ENCODE measurements at places on chromosomes 11 and 22.

GRCh38 chr11:46519351-46519750 is 74.5 kb downstream of the AMBRA1 start:
- DNase-seq = no peak

DNA sequence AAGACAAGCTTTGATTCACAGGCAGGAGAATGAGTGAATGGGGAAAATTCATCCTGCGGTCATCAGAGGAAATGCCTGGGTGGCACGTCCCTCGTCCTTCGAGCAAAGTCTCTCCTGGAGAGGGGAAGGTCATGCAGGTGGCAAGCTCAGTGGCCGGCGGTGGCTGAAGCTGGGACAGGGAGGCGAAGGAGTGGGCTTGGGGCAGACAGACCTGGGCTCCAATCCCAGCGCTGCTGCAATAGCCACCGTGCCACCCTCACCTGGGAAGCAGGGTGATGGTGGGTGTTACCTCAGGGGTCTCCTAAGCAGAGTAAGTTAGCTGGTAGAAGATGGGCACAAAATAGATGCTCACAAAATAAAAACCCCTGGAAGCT is 22.4 kb upstream of the CACNG2 start:
- peak; percentile 28 for DNase-seq

DNA sequence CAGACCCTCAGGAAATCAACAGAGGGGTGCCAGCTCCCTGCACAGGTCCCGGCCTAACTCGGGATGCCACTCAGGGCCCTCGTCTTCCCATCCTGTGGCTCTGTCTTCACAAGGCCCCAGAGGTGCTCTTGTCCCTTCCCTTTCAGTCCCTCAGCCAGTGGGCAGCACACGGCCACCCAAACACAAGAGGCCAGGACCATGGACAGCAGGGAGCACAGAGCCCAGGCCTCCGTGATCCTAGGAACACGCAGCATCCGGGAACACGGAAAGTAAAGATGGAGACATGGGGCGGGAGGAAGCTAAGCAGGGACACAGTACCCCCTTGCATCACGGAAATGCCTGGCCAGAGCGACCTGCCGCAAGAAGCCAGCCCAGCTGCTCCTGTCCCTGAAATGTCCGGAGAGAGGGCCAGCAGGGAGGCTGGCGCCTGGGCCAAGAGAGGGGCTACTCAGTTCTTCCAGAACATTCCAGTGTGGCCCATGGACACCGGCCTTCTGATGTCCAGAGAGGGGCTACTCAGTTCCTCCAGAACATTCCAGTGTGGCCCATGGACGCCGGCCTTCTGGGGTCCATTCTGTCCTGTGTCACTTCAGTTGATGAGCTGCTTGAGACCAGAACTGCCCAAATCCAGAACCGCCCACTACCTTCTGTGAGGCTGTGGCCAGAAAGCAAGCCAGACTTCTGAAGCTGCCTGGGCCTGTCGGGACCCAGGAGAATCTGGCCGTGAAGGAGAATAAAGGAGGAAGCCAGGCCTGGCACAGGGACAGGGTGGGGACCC is 274.0 kb downstream of the BRD1 start:
- no peak for DNase-seq

DNA sequence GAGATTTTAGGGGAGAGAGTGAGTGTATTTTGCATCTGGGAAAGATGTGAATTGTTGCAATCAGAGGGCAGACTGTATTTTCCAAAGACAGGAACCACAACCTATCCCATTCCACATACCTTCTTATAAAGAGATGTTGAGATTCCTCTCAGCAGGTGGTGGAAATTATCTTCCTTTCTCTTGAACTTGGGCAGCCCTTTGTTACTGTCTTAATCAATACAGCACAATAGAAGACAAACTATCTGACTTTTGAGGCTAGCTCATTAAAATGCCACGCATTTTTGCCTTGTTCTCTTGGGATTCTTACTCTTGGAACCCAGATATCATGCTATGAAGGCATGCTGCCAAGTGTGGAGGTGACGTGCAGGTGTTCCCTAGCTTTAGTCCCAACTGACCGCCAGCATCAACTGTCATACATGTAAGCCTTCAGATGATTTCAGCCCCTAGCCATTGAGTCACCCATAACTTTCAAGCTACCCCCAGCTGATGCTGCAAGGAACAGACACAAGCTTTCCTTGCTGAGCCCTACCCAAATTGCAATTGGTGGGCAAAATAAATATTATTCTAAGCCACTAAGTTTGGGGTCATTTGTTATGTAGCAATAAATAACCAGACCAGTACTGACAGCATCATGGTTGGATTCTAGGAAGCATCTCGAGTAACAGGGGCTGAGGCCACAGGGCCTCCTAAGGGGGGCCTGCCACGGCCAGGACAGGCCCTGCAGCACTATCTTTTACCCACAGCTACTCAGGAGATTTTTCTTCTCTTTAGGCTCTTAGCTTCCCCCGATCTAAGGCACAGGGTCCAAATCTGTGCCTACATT is 63.0 kb downstream of the RPL27A start:
- no peak for DNase-seq

GRCh38 chr11:75024068-75024449 is 35.3 kb downstream of the NEU3 start:
- DNase-seq = no peak

DNA sequence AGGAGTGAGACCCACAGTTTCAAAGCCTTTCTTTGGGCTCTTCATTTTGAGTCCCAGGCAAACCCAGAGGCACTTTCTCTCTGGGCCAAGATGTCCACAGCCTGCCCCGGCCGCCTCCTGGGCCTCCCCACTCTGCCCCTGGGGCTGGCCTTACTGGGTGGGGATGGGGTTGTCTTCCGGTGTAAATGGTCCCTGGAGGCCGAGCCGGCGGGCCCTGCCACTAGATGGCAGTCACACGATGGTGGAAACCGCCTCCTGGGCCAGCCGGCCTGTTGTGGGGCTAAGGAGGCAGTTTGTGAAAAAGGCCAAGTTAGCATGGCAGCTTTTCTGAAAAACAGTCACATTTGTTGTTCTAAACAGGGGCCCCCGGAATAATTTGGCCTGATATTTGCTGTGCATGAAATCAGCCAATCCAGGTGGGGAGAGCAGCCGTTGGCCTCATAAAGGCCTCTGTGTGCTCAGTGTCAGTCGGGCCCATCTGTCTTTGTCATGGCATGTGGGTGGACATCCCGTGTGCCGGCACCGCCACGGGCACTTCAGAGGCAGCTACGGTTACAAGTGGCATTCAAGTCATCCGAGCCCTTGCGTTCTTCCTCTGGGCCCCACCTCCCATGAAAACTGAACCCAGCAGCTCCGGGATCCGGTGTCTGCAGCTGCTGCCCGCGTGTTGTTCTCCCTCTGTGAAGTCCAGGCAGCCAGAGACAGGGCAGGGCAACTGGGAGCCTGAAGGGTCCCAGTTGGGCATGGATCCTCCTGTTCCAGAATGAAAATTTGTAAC is 6.5 kb downstream of the MRPL23 start:
- no peak for DNase-seq

DNA sequence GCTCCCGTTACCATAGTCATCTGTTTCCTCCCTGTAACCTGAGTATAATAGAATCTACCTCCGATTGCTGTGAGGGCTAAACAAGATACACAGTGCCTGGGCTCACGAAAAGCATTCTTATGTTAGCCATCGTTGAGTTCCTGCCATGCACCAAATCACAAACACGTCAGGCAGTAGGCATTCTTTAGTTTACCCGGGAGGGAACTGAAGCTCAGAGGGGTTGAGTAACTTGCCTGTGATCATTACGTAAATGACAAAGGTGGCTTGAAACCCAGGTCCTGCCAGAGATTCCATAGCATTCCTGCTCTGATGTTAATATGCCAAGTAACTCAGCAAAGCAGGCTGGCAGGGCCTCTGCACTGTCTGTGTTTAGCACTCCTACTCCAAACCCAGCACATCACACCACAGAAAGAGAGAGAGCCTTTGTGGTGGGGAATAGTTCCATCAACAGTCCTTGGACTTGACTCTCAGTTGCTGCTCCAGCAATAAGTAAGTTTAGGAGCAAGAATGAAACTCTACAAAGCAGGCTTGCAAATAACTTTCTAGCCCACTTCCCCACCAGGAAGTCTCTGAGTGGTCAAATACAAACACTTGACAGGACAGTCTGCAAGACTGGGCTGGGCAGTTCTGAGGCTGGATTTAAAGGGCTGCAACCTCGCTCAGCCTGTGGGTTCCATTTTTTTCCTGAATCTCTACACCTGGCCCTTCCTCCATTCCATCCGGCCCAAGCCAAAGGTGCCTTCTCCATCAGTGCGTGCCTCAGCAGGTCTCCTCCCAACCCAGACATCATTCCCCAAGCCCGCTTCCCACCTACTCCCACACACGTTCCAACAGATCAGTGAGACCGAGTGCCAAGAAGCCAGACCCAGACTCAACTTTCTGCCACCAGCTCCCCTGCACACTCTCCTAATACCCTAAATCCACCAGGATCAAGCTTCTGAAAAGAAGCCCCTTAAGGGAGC is 1.1 kb downstream of the SCN2B start:
- DNase-seq = peak; percentile 19

GRCh38 chr11:124769806-124770774 is 8.0 kb upstream of the ESAM start:
- DNase-seq = no peak

GRCh38 chr11:98772893-98773292 is 247.9 kb upstream of the CNTN5 start:
- DNase-seq = no peak

- DNase-seq = no peak
Measured at GRCh38 chr22:38249803-38250642, 22.8 kb downstream of the TMEM184B start.

DNA sequence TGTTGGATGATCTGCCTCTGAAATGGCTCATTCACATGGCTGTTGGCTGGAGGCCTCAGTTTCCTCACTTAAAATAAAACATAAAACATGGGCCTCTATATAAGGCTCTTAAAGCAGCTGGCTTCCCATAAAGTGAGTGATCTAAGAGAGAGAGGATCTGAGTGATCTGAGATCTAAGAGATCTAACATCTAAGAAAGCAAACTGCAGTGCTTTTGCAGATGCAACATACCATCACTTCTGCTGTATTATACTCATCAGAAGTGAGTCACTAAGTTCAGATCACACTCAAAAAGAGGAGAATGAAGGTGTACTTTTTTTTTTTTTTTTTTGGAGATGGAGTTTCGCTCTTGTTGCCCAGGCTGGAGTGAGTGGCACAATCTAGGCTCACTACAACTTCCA is 18.1 kb upstream of the HSPA8 start:
- no peak for DNase-seq

GRCh38 chr11:69474736-69475135 is 6.7 kb upstream of the LINC01488 start:
- no peak for DNase-seq

- DNase-seq = no peak
Measured at GRCh38 chr11:64522036-64522435, 69.0 kb upstream of the SLC22A12 start.

Data from H7 (cell line).